ENCODE measurements at places on chromosomes 5 and 9.

DNA sequence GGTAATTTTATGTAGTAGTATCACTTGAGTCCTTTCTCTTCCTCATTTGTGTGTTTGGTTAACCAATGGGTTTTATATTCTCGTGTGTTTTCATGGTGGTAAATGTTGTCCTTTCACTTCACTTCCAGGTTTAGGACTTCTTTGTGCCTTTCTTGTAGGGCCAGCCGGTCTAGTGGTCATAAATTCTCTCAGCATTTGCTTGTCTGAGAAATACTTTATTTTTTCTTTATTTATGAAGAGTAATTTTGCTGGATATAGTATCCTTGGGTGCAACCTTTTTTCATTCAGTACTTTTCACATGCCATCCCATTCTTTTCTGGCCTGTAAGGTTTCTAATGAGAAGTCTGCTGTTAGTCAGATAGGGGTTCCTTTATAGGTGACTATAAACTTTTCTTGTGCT lies 107.1 kb downstream of the GNA14 start:
- no peak for DNase-seq

GRCh38 chr9:24439456-24439855 lies 106.2 kb downstream of the IZUMO3 start:
- no peak for DNase-seq

GRCh38 chr9:127163409-127163808 lies 41.0 kb upstream of the ANGPTL2 start:
- DNase-seq, result no peak

- no peak for DNase-seq
Measured at GRCh38 chr9:124551472-124552272, 44.5 kb upstream of the NR5A1 start.

DNA sequence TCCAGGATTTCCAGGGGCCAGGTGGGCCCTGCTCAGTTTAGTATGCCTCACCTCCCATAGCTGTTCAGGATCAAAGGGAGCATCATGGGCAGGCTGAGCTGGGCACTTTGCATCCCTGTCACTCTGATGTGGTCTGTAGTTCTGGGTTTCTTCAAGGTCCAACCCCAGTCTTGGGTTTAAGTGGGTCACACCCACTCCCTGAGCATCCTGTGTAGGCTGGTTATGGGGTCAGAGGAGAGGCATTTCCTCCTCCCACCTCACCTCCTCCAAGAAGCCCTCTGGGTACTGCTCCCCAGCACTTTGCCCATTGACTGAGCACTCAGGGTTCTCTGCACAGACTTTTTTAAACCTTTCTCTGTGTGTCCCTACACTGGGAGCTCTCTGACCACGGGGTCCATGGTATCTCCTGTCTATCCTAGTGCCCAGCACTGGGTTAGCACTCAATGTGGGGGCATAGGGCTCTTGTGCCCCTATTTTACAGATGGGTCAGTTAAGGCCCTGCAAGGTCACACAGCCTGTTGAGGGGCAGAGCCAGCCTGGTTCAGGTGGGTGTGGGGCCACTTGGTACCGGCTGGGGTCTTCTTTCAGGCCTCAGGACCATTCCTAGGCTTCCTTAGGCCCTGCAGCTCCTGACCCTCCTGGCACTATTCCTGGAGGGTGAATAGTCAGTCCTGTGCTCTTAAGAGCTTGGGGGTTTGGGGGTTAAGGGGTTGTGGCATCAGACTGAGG lies 19.0 kb downstream of the CXXC5 start:
- DNase-seq, result no peak

DNA sequence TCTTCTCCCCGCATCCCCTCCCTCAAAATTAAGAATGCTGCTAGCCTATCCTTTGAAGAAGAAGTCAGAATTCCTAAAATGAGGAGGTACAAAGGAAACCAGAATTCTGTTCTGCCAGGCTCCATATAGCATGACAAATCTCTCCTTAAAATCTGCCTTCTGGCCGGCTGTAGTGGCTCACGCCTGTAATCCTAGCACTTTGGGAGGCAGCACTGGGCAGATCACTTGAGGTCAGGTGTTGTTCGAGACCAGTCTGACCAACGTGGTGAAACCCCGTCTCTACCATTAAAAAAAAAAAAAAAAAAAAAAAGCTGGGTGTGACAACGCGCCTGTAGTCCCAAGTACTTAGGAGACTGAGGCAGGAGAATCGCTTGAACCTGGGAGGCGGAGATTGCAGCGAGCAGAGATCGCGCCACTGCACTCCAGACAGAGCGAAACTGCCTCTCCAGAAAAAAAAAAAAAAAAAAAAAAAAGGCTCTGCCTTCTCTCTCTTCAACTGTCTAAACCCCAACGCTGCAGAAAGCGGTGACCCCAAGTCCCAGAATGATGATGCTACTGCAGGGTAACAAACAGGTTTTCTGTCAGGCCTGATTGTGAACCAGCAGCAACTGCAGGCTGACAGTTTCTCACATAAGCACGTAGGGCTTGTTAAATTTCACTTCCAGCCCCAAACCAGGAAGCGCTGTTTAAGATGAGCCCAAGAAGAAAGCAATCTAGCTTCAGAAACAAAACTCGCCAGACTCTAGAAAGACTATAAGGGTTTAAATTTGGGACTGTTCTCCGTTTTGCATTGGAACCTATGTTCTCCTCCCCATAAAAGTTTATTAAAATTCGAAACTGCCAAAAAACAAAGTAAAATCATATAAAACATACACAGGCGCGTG lies 963 bp upstream of the CAST start:
- no peak for DNase-seq

Data from activated CD8-positive, alpha-beta memory T cell treated with anti-CD3 and anti-CD28 coated beads for 1 hour (primary cell).